Fibroblast of skin of left quadriceps (primary cell): ENCODE measurements at places on chromosomes 16 and 17.

GRCh38 chr17:17400566-17401184 is 76.1 kb upstream of the MED9 start:
- no peak for DNase-seq

DNA sequence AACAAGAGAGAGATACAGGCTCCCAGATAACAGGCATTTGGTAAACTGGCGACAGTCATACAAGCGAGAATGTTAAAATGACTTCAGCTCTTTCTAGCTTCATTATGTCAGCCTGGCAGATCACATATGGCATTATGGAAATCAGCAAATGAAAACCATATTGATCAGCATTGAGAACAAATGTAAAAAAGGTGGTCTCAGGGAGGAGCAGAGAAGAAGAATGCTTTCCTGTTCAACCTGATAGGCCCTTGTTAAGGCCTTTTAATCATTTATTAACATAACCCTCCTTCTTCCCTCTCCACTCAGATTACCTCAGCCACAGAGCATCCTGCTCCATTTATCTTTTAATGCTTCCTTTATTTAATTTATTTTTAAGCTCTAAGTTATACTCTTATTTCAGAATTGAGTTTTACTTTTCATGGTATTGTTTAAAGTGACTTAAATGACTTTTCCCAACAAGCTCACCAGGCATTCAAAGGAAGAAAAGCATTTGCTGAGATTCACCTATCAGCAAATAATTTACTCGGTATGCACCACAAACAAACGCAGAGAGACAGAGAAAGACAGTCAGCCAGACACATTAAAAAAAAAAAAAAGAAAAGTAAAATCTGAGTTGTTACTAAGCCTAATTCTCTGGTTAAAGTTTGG is 243.9 kb upstream of the TBX2 start:
- DNase-seq: no peak

- peak; percentile 60 for DNase-seq
These were observed 1.9 kb downstream of the CDH11 start for GRCh38 chr16:65119901-65120401.

DNA sequence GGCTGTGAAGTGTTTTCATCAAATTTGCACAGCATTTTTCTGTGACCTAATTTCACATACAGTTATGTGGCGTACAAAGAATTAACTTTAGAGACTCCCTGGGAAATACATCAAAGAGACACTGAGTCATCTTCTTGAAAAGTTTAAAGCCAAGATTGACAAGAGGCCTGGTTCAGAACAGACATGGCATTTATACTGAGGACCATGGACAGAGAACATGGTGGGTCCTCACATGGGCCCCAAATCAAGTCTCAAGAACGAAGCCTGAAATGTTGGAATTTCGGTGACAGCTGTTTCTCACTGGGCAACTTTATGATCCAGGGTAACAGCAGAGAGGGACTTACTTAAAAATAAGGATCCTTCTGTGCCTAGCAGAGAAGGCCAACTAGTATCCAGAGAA is 311.5 kb upstream of the KCNJ16 start:
- peak; percentile 6 for DNase-seq

DNA sequence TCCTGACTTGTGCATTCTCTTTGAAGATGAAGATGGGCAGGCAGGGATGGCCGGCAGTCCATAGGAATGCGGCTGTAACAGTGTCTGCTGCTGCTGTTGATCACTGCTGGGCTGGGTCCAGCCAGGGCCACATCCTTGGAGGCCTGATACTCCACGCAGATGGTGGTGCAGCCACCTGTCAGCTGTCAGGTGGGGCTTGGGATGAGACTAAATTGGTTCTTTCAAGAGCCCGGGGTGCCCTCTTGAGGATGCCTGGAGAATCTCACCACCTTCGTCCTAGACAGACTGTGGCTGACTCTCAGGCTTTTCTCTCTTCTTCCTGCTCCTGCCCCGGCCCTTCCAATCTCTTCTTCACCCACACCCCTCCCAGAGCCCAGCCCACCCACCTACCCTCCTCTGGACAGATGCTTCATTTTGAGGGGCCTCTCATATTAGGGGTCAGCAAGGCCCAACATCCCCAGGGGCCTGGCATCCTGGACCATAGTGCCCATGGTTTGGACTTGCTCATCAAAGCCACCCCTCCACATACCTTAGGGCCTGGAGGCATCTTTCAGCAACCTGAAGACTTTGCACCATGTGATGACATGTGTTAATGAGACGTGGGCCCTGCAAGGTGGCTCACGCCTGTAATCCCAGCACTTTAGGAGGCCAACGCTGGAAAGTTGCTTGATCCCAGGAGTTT is 19.1 kb downstream of the OSBPL7 start:
- DNase-seq: no peak

DNA sequence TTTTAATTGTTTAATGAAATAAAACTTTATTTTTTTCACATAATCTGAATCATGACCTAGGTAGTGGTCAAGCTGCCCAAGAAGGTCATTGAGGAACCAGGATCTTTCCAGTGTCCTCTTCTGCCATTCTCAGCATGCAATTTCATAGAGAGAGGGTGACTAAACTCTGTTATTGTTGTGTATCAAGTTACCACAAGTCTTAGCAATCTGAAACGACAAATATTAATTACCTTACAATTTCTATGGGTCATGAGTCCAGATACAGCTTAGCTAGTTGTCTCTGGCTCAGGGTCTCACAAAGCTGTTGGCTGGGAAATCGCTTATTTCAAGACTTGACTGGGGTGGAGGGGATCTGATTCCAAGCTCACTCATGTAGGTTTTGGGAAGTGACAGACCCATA is 37.6 kb downstream of the FTO start:
- DNase-seq: no peak

- peak; percentile 69 for DNase-seq
These were observed 284.6 kb upstream of the CDH5 start for GRCh38 chr16:66081775-66082366.

- DNase-seq: no peak
These were observed 15.9 kb downstream of the TNRC6C start for GRCh38 chr17:77974396-77974795.
